ENCODE measurements at places on chromosomes 12 and 14.

GRCh38 chr12:115640929-115641328 lies 636.6 kb downstream of the MED13L start:
- DNase-seq, result no peak

- peak; percentile 77 for DNase-seq
Observed at GRCh38 chr14:42299692-42300091, 693.0 kb downstream of the LRFN5 start.

DNA sequence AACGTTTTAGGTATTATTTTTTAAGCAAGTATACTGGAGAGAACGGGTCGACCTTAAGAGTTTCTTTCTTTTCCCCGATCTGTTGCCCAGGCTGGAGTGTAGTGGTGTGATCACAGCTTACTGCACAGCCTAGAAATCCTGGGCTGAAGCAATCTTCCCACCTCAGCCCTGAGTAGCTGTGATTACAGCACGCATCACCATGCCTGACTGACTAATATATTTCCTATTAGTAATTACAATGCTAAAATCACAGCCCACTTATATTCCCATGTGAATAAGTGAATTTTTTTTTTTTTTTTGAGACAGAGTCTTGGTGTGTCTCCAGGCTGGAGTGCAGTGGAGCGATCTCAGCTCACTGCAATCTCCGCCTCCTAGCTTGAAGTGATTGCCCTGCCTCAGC lies 50.4 kb downstream of the DICER1 start:
- no peak for DNase-seq

DNA sequence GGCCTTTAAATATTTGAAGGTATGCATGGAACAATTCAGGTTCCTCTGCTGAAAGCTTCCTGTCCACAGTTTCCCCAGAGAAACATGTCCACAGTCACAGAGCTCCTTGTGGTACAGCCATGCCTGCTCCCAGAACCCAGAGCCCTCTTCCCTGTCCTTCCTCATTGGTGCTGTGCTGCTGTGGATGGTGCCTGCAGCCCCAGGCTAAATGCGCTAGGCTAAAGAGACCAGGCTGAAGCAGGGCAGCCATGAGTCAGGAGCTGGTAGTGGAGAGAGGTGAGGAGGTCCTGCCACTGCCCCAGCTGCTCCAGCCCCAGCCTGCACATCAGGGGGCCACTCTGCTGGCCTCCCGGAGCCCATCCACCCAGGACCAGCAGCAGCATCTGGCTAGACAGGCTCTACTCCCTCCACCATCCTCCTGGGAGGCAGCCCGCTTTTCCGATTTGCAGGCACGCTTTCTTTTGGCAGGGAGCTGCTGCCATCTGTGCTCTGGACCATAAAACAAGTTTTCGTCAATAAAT lies 65.4 kb upstream of the DDX11 start:
- no peak for DNase-seq

- DNase-seq, result no peak
Observed at GRCh38 chr12:101368016-101368415, 39.6 kb downstream of the ARL1 start.

GRCh38 chr12:46445551-46446235 lies 73.1 kb upstream of the SLC38A2 start:
- no peak for DNase-seq

DNA sequence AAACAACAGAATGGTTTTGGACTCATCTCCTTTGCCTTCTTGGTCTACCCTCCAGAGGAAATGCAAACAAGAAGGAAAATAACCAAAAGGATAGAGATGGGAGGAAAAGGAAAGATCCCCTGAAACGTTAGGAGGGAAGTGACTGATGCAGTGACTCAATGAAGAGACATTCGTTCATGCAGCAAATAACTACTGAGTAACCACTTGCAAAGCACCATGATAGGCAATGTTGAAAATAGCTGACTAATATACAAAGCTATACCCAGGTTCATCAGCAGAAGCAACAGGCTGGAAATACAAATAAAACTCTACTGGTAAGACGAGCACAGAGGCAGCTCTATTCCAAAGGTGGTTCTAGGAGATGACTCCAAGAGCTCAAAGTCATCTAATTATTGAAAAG lies 41.8 kb downstream of the R3HDM2 start:
- DNase-seq, result no peak

GRCh38 chr12:62604871-62605270 lies 138.2 kb downstream of the MON2 start:
- no peak for DNase-seq

GRCh38 chr14:92850492-92850891 lies 56.4 kb downstream of the GOLGA5 start:
- no peak for DNase-seq

DNA sequence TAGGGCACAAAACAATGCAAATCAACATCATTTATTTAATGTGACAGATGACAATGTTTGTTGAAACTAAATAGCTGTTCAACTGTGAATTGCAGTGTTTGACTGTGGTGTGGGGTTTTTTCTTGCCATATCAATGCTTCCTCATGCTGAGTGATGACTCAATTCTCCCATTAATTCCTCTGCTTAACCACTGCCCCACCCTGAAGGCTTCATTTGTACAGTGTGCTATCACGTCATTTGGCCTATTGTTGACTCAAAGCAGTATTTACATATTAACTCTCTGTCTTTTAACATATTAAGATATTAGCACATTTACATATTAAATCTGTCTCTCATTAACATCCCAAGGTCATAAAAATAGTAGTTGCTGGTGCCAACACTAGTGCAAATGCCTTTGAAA lies 164.8 kb upstream of the NRXN3 start:
- DNase-seq, result no peak

DNA sequence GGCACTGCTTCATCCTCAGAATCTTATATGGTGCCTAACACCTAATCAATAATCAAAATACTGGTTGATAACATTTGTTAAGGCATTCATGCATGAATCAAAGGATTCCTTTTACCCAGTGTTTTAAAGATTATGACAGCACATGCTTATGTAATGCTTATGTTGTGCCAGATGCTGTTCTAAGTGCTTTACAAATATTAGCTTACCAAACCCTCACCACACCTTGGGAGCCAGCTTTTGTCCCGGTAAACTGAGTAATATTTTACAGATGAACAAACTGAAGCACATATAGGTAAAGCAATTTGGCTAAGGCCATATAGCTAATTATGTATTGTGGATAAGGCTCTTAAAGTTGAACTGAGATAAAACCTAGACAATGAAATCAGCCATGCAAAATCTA lies 209.2 kb downstream of the ALX1 start:
- DNase-seq, result no peak

GRCh38 chr12:26271889-26272492 lies 76.6 kb downstream of the SSPN start:
- DNase-seq, result no peak
